ENCODE measurements at places on chromosomes 1 and 21. TPM values are rescaled to one million over a fixed set of nuclear protein-coding genes. Genes with fewer than 3 reads are reported as not detected.

The RGS13 gene
- total RNA-seq = 0.77 TPM

The EFNA3 gene
- total RNA-seq = 1.1 TPM

The CLCA1 gene
- not detected for total RNA-seq

DNA sequence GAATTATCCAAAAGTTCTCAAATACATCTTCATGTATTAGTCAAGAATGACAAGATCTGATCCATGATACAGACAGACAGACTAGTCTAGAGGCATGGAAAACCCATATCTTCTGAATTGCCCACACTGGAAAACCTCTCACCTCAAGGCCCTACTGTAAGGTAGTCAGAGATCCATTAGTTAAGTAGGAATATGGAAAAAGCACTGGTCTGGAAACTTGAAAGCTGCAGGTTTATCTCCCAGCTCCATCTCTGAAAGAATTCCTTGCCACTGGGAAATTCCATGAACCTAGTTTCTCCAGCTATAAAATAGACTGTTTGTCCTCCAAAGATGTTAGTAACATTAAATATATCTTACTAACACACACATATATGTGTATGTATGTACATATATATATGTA is 169.2 kb downstream of the AKT3 start:
- H3K27ac ChIP-seq = no peak overlapping the region
- no peaks in the 10 kb centered on the region for H3K27me3 ChIP-seq
- peaks cover 4% of the 10 kb centered on the region for H3K36me3 ChIP-seq
- no peak overlapping the region for H3K4me3 ChIP-seq
- no peak for DNase-seq
- H3K4me1 ChIP-seq = no peaks in the 10 kb centered on the region

GRCh38 chr21:46173573-46173972 is 10.7 kb downstream of the SPATC1L start:
- H3K36me3 ChIP-seq = no peaks in the 10 kb centered on the region
- no peak overlapping the region for H3K27ac ChIP-seq
- no peaks in the 10 kb centered on the region for H3K27me3 ChIP-seq
- no peak overlapping the region for H3K4me3 ChIP-seq
- DNase-seq = no peak
- peaks cover 3% of the 10 kb centered on the region for H3K4me1 ChIP-seq

DNA sequence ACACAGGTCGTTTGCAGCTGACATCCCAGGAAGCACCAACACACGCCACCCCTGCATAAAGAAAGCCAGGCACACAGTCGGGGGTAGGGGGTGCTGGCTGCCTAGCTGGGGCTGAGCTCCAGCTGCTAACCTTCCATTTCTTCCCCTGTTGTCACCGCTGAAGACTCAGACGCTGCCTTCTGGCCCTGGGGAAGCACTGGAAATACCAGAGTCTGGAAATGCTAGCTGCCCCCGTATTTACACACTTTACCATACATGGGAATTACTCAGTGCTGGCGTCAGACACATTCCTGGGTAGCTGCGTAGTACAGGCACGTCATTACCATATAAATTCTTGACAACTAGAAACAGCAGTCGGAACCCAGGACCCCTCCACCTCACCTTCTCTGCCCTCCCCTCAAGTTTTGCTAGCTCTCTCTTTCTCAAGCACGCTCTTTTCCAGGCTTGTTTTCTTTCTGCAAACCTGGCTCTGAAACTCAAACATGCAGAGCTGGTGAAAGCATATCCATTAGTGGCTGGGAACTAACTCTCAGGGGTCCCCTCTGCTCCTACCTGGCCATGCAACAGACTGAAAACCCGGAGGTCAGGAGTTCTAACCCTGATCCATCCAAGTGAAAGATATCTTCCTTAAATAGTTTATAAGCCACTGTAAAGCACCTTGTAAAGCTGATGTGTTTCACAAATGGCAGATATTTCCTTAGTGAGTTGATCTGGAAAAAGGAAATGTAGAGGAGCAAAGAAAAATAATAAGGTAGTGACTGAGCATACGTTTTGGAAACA is 3.3 kb downstream of the CSRP1 start:
- H3K4me3 ChIP-seq = no peak overlapping the region
- no peak for DNase-seq
- no peak overlapping the region for H3K27ac ChIP-seq
- H3K27me3 ChIP-seq = no peaks in the 10 kb centered on the region
- H3K4me1 ChIP-seq = peaks cover 26% of the 10 kb centered on the region

GRCh38 chr1:196651637-196652215 is at the start of gene CFH:
Gene CFH (plus strand): TSS chr1:196652043. CDS start chr1:196652118, 75 bp downstream.
- H3K4me3 ChIP-seq = peak within 1 kb of the TSS; percentile 27
- DNase-seq = peak; percentile 10
- H3K36me3 ChIP-seq = no peaks in the 10 kb centered on the region
- no peaks in the 10 kb centered on the region for H3K4me1 ChIP-seq

GRCh38 chr1:87130438-87130837 is 198.2 kb upstream of the LMO4 start:
- DNase-seq = no peak
- no peaks in the 10 kb centered on the region for H3K27me3 ChIP-seq
- no peak overlapping the region for H3K4me3 ChIP-seq
- no peaks in the 10 kb centered on the region for H3K36me3 ChIP-seq
- no peak overlapping the region for H3K27ac ChIP-seq
- H3K4me1 ChIP-seq = peaks cover 12% of the 10 kb centered on the region

DNA sequence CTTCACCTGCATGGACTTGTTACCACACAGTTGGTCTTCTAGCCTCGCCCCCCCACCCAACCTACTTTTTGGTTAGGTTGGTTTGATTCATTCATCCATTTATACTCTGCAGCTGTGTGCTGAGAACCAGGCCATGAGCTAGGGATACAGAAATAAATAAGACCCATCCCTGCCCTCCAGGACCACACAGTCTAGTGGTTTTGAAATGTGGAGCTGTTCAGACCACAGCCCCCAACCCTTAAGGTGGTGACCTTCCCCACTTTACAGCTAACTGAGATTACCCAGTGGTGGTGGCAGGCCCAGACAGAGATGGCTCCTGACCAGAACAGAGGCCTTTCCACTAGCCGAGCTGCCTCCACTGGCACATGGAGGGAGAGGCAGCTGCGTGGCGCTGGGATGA is 37.0 kb downstream of the LRRN2 start:
- no peaks in the 10 kb centered on the region for H3K27me3 ChIP-seq
- no peak for DNase-seq
- H3K27ac ChIP-seq = no peak overlapping the region

- H3K27ac ChIP-seq = no peak overlapping the region
- peak overlapping the region; percentile 64 for H3K4me3 ChIP-seq
- no peaks in the 10 kb centered on the region for H3K36me3 ChIP-seq
These were observed 68.5 kb downstream of the OBSCN start for GRCh38 chr1:228276174-228276831.
